Cortex of kidney (tissue), 1 donor: ENCODE measurements at places on chromosomes 7 and 10.

GRCh38 chr7:82081644-82082224 is 311.9 kb upstream of the HGF start:
- no peak for DNase-seq

- DNase-seq = no peak
These were observed 28.0 kb downstream of the SNX10 start for GRCh38 chr7:26319636-26320035.

DNA sequence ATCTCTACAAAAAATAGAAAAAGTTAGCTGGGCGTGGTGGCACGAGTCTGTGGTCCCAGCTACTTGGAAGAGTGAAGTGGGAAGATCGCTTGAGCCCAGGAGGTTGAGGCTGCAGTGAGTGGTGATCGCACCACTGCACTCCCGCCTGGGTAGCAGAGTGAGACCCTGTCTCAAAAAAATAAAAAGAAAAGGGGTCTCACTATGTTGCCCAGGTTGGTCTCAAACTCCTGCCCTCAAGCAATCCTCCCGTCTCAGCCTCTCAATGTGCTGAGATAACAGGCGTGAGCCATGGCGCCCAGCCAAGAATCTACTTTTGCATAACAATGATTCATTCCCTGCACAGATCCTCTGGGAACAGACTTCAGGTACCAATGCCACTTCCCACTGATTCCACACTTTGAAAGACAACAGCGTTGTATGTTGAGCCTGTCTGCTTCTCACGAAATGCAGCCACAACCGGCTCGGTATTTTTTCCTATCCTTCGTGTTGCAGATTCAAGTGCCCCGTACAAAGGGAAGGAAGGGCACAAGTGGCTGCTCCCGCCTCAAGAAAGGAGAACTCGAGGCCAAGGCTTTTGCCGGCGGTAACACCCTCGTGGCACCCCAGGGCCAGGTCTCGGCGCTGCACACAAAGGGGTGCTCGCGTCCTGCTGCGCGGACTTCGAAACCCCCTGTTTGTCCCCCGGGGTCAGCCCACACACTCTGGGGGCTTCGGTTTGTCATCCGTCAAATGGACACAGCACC is 745 bp downstream of the DAGLB start:
- DNase-seq = no peak

DNA sequence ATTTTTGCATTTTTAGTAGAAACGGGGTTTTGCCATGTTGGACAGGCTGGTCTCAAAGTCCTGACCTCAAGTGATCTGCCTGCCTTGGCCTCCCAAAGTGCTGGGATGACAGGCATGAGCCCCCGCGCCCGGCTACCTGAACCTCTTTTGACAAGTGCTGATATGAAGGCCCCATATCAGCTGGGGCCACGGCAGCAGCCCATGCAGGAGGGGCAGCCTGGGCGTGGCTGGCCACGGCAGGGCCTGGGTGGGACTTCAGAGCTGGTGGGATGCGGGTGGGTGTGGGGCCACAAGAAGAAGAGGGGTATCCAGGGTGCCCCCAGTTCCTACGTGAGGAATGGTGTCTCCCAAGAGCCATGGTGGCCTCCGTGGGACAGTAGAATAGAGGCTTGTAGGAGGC is 6.9 kb downstream of the LRRC27 start:
- DNase-seq = no peak

DNA sequence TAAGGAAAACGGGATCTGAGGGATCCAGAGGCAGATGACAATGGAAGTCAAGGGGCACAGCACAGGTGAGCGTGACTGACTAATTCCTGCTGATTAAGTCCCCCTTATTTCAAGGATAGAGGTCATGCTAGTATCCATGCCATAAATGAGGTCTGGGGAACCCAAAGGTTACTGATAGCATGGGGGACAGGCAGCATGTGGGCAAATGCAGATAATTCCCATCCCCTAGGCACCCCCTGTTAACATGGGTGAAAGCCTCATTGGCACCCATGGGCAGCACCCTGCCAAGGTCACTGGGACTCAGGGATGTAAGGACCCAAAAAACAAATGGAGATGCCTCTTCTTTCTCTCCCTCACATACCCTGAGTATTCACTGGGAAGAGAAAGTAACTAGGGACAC is 139.7 kb downstream of the WDR11 start:
- DNase-seq = no peak

DNA sequence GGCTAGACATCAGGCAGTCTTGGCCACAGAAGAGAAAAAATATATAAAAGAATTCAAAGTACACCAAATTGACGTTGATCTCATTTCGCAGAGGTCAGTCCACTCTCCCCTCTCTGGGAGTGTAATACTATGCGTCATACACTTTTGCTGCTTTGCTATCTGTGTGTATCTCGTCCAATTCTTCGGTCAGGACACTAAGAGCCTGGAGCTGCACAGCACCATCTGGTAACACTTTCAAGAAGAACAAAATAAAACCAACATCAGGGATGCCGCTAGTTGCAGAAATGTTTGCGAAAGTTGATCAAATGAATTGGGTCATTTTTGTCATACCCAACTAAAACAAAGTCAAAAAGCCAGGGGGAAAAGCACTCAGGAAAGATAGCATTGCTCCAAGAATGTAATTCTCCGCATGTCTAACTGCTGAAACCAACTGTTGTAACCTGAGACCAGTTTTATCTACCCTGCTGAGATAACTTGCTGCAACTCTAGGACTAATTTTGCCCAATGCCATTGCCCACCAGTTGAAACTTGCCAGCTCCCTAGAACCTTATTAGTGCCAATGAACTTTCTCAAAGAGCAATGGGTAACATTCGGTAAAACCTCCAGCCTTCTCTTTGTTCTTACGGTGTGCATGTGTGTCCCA is 23.0 kb downstream of the TMEM176A start:
- no peak for DNase-seq

DNA sequence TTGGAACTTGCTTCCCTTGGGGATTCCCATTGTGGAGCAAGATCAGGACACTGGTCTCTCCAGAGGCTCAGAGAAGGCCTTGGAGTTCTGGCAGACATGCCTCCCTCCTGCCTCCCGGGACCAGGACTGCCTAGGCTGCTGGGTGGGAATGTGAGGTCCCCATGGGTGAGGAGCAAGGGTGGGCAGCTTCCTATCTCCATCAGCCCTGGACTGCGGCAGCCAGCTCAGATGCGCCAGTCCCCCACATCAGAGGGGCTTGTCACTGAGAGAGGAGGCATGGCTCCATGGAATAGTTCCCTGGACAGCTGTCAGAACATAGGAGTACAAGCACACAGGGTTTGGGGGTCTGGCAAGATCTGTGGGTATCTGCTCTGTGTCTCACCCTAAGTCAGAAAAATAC is 17.3 kb downstream of the GPR26 start:
- DNase-seq = no peak

GRCh38 chr7:149625947-149626392 is 128.4 kb upstream of the ZNF746 start:
- no peak for DNase-seq

DNA sequence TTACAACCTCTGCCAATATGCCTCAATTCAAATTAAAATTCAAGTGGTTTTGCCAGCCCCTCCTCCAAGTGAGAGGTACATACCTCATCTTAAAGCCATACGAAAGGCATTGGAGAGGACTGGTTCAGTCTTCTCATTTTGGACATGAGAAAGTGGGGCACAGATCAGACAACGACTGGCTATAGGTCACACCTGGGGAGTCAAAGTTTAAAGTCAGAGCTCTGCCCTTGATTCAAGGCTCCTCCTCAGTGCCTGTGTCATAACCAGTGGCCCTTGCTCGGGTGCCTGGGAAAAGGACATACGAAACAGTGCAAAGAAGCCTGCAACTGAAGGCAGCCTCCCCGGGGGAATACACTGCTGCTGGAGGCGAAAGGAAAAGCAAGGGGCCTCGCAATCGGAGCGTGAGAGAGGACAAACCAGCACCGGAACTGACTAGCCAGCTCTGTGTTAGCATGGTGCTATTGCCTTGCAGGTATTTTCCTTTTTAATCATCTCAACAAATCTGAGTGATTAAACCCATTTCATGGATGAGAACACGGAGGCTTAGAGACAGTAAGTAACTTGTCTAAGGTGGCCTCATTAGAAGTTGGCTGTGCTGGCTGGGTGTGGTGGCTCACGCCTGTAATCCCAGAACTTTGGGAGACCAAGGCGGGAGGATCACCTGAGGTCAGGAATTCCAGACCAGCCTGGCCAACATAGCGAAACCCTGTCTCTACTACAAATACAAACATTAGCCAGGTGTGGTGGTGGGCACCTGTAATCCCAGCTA is 1.1 kb upstream of the MTPAP start:
- no peak for DNase-seq

GRCh38 chr7:155020996-155021395 is 18.1 kb upstream of the PAXIP1 start:
- no peak for DNase-seq

- no peak for DNase-seq
These were observed 178.0 kb downstream of the IPMK start for GRCh38 chr10:58089739-58090138.

- no peak for DNase-seq
These were observed 390.8 kb downstream of the POM121L12 start for GRCh38 chr7:53426145-53426750.

DNA sequence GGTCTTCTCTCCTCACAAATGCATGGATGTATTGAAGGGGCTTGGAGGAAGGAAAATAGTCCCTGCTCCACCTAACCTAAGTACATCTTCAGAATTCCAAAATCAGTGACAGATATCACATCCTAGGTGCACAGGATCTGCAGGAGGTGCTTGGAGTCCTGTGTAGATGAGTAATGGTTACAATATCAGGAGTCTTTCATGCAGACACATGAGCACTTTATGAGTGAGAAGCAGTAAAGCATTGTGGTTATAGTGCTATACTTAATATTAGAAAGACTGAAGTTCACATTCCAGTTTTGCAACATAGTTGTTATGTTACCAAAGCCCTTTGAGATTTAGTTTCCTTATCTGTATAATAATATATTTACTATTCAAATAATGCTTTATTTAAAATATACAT is 516.7 kb downstream of the NEBL start:
- no peak for DNase-seq

DNA sequence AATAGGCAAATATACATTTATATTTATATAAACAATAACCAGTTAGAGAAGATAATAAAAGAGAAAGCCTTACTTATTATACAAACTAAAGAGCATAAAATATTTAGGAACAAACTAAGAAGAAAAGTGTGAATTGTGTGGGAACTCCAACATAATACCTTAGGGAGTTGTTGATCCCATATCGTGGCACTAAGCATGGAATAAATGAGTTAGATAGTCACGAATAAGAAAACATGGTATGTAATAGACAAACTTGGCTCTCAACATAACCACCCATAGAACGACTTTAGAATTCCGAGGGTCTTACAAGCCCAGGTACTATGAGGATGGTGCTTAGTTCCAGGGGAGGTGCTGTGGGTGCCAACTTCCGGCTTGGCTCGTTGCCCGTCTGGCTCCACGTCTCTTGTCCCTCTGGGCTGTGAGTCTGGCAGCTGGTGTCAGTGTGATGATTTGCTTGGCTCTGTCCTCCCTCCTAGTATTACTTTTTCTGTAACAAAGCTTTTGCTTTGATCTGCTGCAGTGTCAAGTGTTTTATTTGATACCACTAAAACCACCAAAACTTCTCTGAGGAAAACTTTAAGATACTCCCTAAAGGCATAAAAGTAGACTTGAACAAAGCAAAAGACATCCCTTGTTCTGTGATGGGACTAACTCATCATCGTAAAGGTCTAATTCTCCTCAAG is 9.5 kb upstream of the RBM20 start:
- DNase-seq = no peak

DNA sequence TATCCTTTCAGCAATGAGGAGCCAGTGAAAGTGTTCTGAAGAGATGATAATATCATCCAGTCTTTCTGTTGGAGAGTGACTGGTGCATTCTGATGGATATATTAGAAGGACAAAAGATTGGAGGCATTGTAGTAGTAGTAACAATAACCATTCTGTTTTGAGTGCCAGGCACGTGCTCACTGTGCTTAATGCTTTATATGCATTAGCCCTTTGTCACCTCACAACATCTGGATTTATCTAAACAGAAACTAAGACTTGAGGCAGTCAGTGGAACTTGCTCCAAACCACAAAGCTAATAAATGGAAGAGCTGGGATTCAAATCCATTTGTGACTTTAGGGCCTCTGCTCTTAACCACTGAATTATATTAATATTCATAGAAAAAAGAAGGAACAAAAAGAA is 84.5 kb upstream of the OIT3 start:
- DNase-seq = no peak

DNA sequence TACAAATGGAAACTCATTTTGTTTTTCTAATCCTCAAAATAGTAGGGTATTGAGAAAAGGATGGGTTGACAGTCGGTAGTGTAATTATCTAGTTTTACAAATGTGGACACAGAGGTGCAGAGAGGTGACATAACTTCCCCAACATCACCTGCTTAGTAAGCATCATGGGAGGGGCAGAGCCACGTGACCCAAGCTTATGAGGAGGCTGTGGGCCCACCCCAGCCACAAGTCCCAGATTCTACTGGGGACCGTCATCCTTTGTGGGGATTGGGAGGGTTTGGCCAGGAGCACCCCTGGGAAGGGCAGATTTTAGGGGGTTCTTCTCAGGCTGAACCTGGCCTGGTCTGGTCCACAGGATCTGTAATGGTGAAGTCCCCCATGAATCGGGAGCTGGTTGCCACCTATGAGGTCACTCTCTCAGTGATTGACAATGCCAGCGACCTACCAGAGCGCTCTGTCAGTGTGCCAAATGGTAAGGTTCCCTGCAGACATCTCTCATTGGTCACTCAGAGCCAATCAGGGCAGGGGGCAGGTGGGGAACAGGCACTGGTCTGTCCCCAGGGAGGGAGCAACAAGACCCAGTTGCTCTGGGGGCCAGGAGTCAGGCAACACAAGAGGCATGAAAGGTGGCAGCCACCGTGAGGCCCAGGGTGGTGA is 23.6 kb upstream of the VSIR start:
- no peak for DNase-seq

DNA sequence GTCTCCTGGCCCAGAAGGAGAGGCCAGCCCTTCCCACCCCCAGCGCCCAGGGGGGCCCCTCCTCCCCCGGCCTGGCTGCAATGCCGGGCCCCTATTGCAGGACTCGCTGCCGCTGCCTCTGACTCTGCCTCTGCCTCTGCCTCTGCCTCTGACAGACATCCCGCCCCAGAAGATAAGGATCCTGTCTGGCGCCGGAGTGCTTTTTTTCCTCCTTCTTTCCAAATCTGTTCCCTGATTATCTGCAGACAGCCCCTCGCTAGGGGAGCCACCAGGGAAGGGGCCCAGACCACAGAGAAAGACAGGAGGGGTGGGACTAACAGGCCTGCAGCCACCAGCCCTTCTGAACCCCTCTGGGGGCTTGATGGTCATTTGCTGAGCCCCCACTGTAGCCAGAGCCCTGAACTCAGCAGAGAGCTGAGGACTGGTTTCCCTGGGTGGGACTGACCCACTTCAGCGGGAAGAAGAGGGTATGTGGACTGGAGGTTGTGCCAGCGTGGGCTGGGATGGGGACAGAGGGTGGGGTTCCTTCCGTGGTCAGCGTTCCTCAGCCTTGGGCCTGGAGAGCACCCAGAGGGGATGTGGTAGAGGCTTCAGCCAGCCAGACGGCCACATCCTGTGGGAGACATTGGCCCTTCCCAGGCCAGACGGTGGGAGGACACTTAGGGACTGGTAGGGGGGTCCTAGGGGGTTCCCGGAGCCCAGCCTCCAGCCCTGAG is 22.8 kb downstream of the UNC5B start:
- no peak for DNase-seq
